ENCODE measurements at places on chromosomes 2 and 18.
A peak's percentile ranks its signal among the peaks of the same experiment; 100 is the strongest.

DNA sequence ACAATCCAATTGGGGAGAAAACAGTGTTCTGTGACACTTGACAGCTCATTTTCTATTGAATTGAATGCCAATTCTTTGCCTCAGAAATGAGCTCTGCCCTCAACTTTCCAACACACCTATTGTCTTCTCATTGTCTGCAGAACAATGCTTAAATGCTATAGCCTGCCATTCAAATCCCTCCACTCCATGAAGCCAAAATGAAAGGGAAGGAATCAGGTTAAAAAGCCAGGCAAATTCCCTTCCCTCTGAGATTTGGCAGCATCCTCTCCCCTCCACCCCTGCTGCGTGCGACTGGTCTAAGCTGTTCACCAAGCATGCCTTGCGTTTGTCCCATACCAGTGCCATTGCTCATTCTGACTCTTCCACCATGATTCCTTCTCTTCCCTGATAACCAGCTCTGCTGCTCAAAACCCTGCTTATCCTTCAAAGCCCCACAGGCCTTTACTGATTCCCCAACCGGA is 32.4 kb upstream of the TMEM131 start:
- peak; percentile 26 for DNase-seq

- DNase-seq: no peak
These were observed 108.3 kb upstream of the PPP1CB start for GRCh38 chr2:28643327-28643726.

DNA sequence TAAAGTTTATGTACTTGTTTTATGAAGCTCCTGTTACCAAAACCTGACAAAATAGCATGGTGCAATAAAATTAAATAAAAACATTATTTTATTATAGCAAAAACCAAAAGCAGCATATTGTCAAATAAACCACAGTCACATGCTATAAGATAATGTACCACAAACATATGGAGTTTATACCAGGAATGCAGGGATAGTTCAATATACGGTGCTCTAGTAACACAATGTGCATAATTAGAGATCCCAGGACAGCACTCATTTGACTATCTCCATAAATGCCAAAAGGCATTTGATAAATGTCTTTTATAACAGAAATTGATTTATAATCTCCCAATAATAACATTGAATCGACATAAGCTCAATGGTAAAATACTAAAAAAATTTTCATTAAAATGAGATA is 402.0 kb downstream of the RND3 start:
- no peak for DNase-seq

GRCh38 chr2:18384242-18384641 is 176.2 kb downstream of the RDH14 start:
- peak; percentile 45 for DNase-seq

DNA sequence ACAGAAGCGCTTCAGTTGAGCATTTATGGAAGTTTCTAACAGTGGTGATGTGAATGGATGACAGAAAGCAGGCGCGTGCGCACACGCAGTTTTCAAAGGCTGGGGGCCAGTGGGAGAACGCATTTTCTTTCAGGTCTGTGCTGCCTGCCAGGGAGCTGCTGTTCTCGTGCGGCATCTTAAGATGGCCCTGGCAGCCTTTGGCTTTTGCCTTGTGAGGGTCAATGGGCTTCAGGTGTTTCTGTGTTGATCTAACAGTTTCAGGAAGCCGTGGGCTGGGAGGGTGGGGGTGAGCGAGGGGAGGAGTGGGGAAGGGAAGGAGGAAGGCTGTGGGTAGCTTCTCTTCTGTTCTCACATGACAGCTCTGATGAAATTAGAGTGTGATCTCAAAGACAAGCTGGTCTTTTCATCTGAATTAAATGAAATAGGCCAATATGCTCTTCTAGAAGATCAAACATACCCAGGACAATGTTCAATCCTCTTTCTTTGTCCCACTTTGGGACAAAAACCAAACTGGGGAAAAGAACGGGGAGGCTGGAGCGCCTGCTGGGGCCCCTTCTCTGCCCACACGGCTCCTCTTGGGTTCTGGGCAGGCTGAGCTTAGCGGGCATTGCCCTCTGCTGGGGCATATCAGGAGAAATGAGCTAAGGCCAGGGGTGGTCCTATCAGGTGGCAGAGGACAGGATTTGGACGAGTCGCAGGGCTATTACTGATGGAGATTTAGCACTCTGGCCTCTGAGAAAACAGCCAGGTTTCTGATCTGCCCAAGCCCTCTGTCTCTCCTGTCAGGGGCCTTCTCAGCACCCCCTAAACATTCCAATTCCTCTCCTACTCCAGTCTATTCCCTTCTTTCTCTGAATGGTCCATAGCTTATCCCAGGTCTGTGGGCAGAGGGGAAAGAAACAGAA is 126.2 kb upstream of the LGALSL start:
- peak; percentile 27 for DNase-seq

GRCh38 chr2:226736382-226736781 is 63.2 kb downstream of the IRS1 start:
- DNase-seq: no peak

DNA sequence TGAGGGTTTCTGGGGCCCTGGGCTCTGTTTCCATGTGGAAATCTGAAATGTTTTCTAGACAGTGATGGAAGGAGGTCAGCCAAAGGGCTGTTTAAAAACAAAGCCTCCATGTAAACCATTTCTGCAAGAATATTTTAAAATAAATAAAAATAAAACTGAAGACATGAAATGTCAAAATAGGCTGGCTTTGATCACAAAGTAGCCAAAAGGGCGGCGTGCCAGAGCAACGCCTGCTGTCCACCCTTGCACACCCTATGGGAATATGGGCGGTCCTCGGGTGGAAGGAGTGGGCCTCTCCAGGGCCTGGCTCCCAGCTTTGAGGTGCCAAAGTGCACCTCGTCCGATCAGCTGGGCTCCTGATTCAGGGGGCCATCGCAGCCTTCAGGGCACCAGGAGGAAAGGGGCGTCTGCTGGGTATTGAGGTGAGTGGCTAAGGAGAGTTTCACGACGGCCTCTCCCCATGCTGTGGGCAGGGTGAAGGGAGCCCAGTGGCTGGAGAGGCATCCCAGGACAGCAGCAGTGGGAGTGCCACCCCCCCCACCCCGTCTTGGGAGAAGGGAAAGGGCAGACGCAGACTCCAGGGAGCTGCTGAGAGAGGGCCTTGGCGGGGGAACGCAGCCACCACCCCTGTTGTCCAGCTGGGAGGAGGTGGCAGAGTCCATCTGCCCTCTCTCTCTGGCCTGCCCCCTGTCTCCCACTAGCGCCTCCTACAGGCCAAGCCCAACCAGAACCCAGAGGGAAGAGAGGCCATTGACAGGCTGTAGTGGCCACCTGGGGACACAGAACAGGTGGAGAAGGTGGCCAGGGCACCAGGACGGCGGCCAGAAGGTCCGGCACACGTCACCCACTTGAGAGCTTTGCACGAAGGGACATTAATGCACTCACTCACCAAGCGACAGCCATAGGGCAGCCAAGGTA is 5.7 kb upstream of the ERFE start:
- peak; percentile 44 for DNase-seq

- DNase-seq: no peak
These were observed 262.0 kb downstream of the SLC8A1 start for GRCh38 chr2:40189881-40190280.

GRCh38 chr2:131034122-131035051 is 58.9 kb downstream of the FAM168B start:
- no peak for DNase-seq

DNA sequence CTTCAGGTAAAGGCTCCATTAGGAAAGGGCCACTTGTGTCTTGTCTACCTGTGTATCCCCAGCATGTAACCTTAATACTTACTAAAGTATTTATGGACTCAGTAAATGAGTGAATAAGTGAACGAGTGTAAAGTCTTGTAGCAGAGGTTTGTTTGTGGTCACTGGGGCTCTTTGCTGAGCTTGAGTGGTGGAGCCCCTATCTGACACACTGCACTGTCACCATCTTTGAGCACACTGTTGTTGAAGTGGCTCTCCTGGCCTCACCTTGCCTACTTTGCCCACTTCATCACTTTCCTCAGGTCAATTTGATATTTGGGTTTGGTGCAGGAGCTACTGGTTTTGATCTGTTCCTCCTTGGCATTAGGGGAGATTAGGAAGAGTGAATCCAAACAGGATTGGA is 39.3 kb upstream of the ZEB2 start:
- no peak for DNase-seq

- no peak for DNase-seq
These were observed 31.9 kb upstream of the ITGA6 start for GRCh38 chr2:172395503-172395902.

DNA sequence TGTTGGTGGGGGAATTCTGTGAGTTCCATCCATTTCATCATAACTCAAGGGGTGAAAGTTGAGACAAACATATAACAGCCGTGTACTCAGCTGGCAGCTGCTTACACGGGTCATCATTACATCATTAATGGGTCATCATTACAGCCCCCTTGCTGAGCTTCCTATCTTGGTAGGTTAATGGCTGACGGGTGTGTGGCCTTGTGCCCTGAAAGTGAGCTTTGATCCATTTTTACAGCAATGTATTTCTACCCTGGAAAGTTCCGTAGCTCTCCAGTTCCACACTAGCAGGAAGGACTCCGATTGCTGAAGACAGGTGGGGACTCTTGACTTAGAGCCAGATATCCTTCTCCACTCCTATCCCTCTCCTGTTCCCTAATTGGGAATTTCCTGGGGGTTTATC is 105.2 kb upstream of the DLX2 start:
- DNase-seq: peak; percentile 39

- peak; percentile 46 for DNase-seq
These were observed 761.6 kb downstream of the DSC3 start for GRCh38 chr18:30280861-30281470.

DNA sequence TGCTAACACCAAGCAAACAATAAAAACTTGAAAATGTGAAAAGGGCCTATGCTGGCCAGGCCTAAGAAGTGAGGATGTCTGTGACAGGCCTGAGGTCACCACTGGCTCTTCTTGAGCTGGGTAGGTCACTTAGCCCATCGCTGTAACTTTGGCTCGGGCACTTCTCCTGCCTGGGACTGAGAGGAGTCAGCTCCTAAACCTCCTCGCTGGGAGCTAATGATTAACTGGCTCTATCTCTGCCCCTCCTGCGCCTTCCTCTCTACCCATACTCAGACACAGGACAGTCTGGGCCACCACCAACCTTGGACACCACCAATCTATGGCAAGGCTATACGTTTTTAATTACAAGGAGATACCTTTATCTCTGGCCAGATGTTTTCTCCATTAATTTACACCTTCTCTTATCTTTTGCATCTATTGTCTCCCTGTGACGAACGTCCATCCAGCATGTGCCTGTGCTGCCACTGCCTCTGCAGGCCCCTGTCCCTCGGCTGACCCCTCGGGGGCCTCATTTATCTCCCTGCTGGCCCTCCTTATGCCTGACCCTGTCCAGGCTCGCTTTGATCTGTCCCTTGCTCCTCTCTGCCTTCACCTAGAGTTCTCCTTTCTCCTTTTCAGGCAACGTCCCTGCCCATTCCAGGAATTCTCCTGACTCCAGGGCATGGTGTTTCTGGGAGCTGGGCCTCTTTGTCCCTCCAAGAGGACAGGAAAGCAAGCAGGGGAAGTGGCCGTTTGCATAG is 149.1 kb upstream of the GATA6 start:
- no peak for DNase-seq

All from fibroblast of villous mesenchyme (primary cell).